ENCODE measurements at places on chromosomes 2 and 18.
A peak's percentile ranks its signal among the peaks of the same experiment; 100 is the strongest.

DNA sequence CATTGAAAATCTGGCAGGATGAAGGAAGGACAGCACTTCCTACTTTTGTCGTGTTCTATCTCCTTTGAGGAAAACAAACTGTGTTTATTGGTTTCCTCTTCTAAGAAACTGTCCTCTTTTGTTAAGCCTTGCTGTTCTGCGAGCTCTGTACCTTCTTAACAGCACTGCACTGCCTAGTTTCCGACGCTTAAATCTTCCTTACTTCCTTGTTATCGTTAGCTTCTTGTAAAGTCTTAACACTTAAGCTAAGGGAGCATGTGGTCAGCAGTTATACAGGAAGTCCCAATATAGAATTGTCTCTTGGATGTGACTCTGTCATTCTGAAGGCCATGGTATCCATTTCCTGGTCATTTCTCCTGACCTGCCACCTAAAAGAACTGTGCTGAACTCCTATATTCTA is 552.8 kb upstream of the NRP2 start:
- DNase-seq, result no peak

DNA sequence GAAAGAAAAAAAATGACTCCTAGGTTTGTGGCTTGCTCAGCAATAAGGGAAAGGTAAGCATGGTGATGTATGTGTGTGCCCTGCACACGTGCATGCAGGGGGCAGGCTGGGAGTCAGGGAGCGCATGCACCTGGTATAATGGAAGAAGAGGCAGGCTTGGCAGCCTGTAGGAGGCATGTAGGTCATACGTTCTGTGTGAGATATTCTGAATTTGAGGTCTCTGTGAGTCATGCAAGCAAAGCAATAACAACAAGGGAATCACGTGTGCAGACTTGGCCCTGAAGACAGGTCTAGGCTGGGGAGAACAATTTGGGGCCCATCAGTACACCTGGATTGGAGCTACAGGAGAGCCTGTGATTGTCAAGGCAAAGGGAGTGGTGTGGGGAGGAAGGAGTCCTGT is 94.5 kb upstream of the TTC39C start:
- no peak for DNase-seq

DNA sequence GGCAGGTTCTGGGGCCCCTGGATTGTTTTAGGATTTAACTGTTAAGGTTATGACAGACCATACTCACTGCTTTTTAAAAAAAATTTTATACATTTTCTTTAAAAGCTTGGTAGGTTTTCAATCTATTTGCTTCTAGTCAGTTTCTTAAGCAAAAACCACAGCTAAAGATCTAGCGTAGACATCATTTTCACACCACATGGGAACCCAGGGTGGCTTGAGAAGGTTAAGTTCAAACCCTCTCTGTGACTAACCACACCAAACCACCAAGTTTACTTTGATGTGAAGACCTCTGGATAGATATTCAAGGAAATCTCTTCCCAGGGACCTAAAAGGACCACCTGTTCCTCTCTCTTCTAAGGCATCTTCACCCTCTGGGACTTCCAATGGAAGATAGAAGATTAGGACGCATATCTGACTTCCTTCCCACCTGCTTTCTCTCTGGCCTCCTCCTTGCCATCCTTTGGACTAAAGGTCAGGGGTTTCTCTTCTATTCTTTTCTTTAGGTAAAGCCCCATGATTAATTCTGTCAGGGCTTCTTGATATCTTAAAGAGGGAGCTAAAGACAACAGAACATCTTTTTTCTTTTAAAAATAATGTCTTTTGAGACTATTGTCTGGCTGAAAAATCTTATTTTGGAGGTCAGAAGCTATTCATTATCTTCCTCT is 32.3 kb downstream of the FOSL2 start:
- DNase-seq, result no peak

GRCh38 chr2:220241423-220241822 is 614.0 kb downstream of the SLC4A3 start:
- no peak for DNase-seq

DNA sequence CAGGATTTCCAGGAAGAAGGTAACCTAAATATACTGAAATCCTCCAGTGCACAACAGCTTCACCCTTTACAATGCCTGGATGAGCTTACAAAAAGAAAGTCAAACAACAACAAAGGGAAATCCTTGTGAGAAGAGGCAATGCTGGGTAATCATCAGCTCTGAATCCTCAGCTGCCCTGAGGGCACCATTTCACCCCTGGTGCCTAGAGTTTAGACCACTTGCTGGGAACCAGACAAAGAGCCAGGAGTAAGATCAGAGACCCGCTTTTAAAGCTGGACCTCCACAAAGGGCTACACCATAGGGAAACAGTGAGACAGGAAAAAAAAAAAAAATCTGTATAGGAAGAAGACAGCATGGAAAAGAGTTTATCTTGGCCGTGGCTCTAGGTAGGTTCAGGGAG is 97.0 kb downstream of the FOXI3 start:
- no peak for DNase-seq

DNA sequence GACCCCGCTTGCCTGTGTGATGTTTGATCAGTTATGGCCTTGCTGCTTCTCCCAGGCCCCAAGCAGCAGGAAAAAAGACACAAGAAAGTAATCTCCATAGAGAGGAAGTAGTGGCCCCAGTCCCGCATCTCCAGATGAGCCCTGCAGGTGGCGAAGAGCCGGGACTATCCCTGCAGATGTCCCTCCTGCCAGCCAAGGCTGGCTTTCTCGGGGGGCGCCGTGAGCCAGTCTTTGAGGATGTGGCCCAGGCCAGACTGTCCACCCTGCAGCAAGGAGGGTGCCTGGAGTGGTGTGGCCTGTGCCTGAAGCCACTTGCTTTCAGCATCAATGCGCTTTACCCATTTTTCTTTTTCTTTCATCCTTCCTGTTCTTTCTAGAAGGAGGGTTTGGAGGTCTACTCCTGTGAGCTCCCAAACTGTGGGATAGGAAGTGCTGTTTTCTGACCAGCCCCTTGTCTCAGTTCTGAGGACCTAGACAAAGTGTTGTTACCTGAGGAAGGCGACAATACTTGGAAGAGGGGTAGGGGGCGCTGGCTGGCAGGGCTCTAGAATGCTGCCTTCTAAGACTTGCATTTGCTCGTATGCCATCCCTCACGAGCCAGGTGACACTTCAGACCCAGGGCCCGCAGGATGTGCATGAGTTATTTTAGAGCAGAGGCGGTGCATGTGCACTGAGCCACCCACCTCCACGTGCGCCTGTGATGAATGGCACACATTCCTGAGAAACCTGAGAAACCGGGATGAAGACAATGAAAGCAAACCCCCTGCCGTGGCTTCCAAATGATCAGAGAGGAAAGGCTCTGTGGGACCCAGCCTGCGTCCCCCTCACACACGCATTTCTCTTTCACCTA is 255.8 kb downstream of the FBXO15 start:
- DNase-seq, result peak; percentile 74
